ENCODE measurements at places on chromosomes 11 and 22.
A peak's percentile ranks its signal among the peaks of the same experiment; 100 is the strongest.

DNA sequence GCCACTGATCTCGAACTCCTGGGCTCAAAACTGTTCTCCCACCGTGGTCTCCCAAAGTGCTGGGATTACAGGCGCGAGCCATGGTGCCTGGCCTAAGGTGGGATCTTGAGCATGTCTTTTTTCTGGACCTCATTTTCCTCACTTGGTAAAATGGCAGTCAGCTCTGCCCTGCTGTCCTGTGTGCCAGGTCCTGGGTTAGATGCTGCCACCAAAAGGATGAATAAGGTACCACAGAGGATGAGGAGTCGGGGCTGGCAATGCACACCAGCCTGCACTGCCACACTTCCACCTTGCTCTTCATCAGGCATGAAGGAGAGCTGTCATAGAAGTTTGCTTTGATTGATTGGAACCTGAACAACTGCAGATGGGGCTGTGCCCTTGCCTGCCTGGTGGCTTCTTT, 32.3 kb downstream of the ACO2 start:
- DNase-seq: no peak

GRCh38 chr22:40107244-40107643, 70.5 kb upstream of the TNRC6B start:
- no peak for DNase-seq

DNA sequence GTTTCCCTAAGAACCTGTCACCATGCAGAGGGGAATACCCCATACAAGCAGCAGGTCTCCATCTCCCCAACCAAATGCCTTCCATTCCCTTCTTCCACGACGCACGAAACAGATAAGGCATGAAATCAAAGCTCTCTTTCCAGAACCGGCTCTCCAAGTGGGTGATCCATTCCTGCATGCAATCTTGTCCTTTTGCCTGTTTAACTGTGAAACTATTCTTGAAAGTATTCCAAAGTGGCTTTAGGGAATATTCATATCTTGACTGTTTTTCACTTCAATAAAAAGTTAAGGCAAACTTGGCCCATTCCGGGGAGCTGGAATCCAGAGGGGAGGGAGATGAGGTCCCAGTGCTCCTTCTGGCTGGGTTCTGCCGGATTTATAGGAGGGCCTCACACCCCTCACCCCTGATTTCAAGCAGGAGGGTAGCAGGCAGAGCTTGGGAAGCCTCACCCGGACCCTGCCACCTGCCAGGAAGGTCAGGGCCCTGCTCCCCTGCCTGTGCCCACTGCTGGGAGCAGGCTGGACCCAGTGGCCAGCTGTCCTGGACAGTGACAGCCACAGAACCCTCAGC, 60.9 kb downstream of the SCGB1A1 start:
- no peak for DNase-seq

DNA sequence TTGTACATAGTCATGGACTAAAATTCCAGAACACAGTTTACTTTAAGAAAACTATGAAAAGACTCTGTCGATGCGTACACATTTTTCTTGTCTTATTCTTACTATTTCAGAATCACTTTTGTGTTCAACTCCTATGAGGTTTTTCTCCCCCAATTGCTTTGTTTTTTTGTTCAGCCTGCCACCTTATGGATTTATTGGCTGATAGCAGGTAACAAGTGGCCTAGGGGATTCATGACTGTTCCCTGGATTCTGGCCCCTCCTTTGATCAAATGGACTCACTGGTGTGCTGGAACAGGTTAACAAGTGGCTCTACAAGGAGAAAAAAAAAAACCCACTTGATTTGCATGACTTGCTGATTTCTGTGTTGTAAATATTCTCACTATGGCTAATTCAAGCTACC, 10.6 kb downstream of the MMP20 start:
- no peak for DNase-seq

GRCh38 chr22:46012881-46013281, 35.9 kb upstream of the WNT7B start:
- DNase-seq: no peak

DNA sequence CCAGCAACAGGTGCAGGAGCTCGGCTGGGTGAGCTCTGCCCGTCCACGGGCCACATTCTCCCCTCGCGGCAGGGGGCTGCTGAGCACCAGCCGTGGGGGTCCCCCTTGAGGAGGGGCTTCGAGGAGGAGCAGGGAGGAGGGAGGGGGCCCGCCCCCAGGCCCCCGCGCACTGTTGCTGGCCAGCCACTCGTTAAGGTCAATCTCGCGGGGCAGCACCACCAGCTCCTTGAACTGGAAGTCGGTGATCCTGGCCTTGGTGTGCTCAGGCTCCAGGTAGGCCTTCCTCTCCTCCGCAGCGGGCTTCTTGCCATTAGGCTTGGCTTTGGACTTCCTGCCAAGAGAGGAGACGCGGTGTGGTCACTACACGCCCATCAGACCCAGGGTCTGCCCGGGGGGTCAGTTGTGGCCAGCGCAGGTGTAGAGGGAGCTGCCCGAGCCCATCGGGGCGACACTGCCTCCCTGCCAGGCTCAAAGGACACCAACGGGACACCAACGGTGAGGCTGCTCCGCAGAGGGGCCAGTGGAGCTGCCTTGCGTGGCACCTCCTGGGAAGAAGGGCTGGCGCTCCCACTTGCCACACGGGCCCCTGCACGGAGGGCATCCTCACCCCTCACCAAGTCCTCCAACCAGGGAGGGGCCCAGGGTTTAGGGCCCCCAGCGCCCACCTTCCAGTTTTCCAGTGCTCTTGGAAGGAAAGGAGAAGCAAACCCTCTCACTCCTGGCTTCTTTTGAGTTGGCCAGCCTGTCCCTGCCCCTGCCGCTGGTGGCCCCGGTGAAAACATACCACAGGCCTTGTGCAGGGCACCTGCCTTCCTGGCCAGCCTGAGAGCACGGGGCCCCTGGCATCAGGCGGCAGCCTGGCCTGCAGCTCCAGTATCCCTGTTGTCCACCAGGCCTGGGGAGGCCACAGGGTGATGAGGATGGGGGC, 5.8 kb downstream of the MOB2 start:
- no peak for DNase-seq

- no peak for DNase-seq
These were observed 11.6 kb downstream of the ATXN10 start for GRCh38 chr22:45683248-45683647.

DNA sequence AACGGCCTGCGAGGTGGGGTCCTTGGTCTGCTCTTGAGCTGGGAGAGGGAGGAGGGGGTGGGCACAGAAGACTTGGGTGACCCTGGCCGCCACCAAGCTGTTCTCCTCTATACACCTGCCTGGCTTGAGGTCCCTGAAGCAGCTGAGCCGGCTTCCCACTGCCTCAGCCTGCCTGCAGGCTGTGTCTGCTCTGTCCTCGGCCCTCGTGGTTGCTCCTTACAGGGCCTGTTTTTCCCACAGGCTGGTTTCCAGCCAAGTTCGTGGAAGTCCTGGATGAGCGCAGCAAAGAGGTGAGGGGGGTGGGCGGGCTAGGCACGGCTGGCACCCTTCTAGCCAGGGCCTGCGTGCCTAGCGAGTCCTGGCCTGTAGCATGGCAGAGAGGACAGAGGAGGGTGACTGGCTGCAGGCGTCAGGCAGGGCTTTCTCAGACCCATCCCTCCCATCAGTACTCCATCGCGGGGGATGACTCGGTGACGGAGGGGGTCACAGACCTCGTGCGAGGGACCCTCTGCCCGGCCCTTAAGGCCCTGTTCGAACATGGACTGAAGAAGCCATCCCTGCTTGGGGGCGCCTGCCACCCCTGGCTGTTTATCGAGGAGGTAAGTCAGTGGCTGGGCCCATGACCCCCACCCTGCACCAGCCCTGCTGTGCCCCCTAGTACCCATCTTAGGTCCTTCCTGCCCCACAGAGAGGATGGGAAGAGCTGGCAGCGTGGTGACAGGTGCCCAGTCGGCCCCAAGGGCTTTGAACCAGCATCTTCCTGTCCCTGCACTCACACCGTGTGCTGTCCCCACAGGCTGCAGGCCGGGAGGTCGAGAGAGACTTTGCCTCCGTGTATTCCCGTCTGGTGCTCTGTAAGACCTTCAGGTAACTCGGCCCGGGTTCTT, 37.7 kb downstream of the SGSM3 start:
- no peak for DNase-seq

- no peak for DNase-seq
These were observed 10.7 kb upstream of the LIPT2 start for GRCh38 chr11:74504100-74504691.

- DNase-seq: no peak
These were observed 7.2 kb downstream of the ZC3H7B start for GRCh38 chr22:41308544-41308947.

DNA sequence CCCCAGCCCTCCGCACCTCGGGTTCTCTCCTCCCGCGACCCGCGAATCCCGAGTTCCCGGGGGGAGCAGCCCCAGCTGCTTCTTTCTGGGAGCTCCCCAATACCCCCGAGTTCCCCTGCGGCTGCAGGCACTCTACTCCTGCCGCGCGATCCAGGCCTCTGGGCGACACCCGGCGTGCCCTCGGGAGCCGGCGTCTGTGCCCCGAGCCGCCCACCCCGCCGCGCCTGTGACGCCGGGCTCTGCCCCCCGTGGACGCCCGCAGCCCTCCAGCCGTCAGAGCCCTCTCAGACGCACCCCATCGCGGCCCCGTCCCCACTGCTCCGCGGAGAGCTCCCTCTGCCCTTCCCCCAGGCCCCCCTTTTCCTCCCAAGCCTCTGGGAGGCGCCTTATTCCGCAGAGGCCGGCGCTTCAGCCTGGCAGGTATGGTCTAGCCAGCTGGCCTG, 422 bp downstream of the GLB1L2 start:
- DNase-seq: peak; percentile 35

DNA sequence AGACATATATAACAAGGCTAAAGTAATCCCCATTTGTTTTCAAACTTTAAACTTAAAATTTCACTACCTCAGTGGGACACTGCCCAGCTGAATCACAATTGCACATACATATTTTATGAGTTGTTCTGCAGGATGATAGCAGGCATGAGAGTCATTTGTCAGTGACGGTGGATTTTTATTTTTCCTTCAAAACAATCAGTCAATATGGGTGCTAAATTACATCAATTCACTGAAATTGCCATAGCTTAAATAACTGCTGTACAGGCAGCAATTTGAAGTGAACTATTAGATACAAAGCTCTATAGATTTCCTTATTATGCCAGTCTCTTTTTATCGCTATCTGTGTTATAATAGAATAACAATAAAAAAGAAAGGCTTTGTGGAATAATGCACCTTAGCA, 784.6 kb upstream of the ANO3 start:
- DNase-seq: no peak

GRCh38 chr11:108565653-108566052, 27.9 kb downstream of the EXPH5 start:
- DNase-seq: no peak

GRCh38 chr11:44221992-44222391, 87.9 kb downstream of the ALX4 start:
- no peak for DNase-seq

GRCh38 chr11:15485432-15485831, 370.7 kb downstream of the INSC start:
- DNase-seq: no peak

DNA sequence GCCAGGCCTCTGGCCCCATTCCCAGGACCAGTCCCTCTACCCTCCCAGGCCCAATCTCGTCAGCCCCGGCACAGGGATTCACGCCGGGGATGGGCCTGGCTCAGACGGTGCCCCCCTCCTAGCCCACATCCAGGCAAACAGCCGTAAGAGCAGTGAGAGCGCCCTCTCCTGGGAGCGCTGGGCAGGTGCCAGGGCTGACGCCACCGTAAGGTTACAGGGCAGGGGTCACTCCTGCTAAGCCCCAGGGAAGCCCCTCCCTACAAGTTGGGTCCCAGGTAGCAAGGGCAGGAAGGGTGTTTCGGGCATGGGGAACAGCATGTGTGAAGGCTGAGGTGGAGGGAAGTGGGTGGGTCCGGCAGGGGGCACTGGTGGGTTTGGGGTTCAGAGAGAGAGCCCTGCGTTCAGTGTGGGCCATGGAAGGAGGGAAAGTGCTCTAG, 19.2 kb upstream of the PPARA start:
- no peak for DNase-seq

- DNase-seq: no peak
These were observed 102.0 kb downstream of the STIM1 start for GRCh38 chr11:3957437-3957836.

- DNase-seq: no peak
These were observed 146.8 kb downstream of the MN1 start for GRCh38 chr22:27654546-27655445.

GRCh38 chr22:21734540-21735199, 924 bp downstream of the YPEL1 start:
- DNase-seq: no peak

DNA sequence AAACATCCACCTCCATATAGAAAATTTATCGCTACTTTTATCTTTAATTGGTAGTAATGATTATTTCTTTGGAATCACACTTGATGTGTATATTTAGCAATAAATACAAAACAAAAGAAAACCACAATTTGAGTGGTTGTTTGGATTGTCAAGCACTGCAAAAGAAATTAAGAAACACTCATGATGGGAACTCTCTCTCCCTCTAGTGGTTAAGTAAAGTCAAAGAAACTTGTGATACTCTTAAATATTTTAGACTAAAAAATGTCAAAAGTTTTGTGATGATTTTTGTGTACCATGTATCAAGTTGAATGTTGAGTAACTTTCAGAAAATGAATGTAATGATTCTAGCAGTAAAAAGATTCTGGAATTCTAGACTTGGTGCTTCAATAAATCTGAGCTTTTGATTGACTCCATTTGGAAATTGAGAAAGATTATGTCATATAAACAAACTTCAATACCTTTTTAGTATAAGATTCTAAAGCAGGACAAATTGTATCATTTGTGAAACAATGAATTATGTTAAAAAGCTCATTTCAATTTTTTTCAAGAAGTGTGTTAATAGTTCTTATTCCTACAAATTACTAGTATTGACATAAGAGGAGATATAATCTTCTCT, 20.8 kb downstream of the MUC15 start:
- no peak for DNase-seq

- no peak for DNase-seq
These were observed 26.2 kb downstream of the GAB2 start for GRCh38 chr11:78391424-78391823.

GRCh38 chr22:19615001-19615461, 90.8 kb upstream of the CLDN5 start:
- no peak for DNase-seq

DNA sequence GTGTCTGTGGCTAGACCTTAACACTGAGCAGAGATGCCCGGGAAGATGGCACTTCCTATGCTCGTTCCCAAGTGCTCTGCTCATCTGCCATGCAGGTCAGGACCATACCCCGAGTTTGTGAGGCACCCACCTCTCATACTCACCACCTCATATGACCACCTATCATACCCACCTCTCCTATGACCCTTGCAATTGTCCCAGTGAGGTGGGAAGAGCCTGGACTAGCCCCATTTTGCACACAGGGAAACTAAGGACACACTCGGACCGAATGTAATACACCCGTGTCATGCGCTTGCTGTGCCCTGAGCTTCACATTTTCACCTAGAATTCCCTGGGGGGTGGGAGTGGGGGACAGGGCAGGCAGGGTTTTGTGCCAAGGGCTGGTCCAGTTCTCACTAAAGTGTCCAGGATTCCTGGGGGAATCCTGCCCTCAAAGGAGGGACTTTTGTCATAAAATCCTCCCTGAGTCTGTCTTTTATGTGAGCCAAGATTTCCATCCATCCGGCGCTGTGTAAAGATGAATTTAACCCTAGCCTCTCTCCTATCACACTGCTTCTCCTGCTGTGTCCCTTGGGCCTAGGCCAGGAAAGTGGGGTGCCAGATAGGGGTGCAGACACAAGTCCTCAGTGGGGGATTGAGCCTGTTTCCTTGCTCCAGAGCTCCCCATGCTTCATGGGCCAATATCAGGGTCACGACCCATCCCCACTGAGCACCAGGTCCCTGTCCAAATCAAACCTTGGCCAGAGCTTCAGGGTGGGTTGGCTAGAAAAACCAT, 20.0 kb downstream of the TPBGL start:
- no peak for DNase-seq
